ENCODE measurements at places on chromosomes 2 and 18. TPM values are rescaled to one million over a fixed set of nuclear protein-coding genes. Genes with fewer than 3 reads are reported as not detected.

The POTEI gene
- total RNA-seq = 1.8 TPM

The RUFY4 gene
- total RNA-seq = not detected

The BMP10 gene
- total RNA-seq = not detected

- no peak for DNase-seq
Measured at GRCh38 chr2:95069465-95069864, 44.0 kb downstream of the MAL start.

- DNase-seq = no peak
Measured at GRCh38 chr2:73286134-73286655, 1.9 kb upstream of the FBXO41 start.

- DNase-seq = no peak
Measured at GRCh38 chr2:43745457-43745856, 28.4 kb upstream of the DYNC2LI1 start.

- no peak for DNase-seq
Measured at GRCh38 chr2:14194233-14194632, 438.3 kb upstream of the LRATD1 start.

GRCh38 chr18:35507192-35507591 is 9.4 kb upstream of the INO80C start:
- no peak for DNase-seq

DNA sequence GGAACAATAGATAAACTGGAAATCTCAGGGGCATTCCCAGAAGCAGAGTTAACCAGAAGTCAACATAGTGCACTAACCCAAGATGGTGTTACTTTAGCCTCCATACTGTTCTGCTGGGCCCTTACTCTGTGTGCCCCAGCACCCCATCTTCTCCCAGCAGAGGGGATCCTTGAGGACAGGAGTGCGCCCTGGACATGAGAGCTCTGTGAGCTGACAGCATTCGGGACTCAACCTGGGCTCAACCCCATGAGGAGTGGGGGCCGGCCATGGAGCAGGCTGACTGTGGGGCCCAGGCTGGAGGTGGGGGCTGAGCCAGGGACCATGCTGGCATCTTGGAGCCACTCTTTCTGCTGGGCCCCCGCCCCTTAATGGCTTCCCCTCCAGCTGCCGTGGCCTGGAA is 156.3 kb upstream of the HS6ST1 start:
- no peak for DNase-seq

GRCh38 chr2:121072784-121073183 is 212.2 kb downstream of the TFCP2L1 start:
- no peak for DNase-seq

- no peak for DNase-seq
Measured at GRCh38 chr2:233944269-233944668, 27.1 kb downstream of the TRPM8 start.

DNA sequence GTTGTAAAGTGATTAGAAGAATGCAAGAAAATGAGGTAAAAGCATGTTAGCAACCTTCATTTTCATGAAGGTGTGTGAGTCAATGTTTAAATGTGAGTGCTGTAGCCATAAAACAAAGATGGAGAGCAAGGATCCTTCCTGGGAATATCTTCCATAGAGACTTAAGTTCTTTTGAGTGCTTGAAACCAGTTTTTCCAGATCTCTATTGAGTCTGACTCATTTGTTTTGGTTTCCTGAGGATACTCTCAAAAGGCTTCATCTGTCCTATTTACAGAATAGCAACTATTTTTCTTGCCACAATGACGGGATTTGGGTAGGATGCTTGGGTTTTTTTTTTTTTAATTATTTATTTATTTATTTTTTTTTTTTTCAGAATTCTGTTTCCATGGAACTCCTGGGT is 45.9 kb upstream of the ASB1 start:
- no peak for DNase-seq

- no peak for DNase-seq
Measured at GRCh38 chr2:226187616-226188015, 612.0 kb downstream of the IRS1 start.

- DNase-seq = no peak
Measured at GRCh38 chr2:96867756-96868554, 1.9 kb downstream of the SEMA4C start.

- no peak for DNase-seq
Measured at GRCh38 chr18:79733986-79734770, 54.6 kb downstream of the CTDP1 start.

- no peak for DNase-seq
Measured at GRCh38 chr18:9804517-9805104, 81.2 kb upstream of the TXNDC2 start.

DNA sequence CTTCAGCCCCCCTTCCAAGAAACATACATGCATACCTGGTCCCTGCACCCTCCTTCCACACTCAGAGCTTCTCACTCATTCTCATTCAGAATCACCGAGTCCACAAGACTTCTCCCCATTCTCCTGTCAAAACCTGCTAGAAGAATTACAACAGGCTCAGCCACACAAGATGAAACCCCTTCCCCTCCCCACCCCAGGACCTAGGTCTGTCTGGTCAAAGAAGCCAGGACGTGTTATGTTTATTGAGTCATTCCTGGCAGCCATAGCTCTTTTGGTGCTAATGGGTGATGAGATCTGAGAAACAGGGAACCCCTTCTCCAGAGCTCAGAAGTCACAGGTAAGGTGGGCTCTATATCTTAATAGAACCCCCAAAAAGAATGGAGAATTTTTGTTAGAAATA is 1.4 kb upstream of the ADD2 start:
- DNase-seq = no peak

DNA sequence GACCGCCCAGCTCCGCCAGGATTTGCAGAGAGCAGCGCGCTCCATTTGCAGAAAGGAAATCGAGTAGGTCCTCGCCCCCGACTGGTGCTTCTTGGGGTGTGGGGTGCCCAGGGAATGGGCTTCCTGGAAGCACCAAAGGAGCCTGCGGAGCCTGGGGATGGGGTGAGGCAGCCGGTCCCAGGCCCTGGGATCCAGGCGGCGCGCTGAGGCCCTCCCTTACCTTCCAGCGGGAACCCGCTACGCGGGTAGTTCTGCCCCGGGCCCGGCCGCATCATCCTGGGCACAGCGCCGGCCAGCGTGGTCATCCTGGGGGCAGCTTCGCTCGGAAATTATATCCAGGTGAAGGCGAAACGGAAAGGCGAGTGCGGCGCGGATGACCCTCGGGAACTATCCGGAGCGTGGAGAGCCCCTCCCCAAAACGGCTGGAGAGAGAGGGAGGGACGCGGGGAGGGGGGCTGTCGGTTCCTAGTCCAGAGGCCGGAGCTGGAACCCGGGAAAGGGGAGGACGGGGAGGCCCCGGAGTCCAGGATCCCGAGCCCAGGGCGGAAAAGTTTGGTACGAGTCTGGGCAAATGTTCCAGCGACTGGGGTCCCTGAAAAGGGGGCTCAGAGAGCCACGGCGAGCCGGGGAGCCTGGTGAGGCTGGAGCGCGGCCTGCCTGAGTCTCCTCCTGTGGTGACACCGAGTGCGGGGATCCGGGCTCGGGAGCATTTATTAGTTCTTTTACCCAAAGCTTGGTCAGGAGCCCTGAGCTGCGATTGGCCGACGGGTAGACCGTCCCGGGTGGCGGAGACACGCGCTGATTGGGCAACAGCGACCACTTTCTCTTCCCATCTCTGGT is at the start of gene PAX3:
Gene PAX3 (minus strand): TSS at position 688 of the 840 bp plus-strand sequence. CDS start 383 bp downstream, at position 305.
- DNase-seq = peak; percentile 74
